BJ (cell line): ENCODE measurements at places on chromosomes 3 and 15.
A peak's percentile ranks its signal among the peaks of the same experiment; 100 is the strongest.

- peak; percentile 35 for DNase-seq
Observed at GRCh38 chr3:31219131-31219843, 313.4 kb upstream of the STT3B start.

DNA sequence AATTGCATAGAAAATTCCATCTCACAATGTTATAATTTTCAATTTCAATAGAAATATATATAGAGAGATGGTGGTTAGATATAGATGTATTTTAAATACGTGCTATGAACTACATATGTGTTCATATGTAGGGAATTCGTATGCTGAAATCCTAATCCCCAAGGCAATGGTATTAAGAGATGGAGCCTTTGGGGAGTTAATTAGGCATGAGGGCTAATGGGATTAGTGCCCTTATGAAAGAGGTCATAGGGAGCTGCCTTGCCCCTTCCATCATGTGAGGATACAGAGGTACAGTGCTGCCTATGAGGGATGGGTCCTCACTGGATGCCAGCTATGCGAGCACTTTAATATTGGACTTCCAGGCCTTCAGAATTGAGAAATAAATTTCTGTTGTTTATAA lies 79.6 kb upstream of the CCDC54 start:
- DNase-seq: no peak

GRCh38 chr3:187252311-187252710 lies 39.2 kb downstream of the MASP1 start:
- no peak for DNase-seq

DNA sequence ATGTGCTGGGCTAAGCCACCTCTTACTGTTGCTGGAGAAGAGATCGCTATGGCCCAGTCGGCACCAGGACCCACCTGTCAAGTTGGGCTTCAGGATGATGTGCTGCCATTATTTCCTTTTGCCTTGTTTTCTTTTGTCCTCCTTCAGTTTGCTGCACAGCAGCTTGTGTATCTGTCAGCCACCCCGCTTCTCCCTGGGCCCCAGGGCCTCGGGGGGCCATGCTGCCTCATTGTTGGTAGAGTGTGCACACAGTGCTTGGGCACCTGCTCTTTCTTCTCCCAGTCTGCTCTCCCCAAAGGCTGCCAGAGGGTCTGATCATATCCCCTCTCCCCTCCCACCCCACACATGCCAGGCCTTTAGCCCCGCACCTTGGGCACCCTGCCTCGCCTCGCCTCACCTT lies 185.5 kb upstream of the ATP10A start:
- no peak for DNase-seq

DNA sequence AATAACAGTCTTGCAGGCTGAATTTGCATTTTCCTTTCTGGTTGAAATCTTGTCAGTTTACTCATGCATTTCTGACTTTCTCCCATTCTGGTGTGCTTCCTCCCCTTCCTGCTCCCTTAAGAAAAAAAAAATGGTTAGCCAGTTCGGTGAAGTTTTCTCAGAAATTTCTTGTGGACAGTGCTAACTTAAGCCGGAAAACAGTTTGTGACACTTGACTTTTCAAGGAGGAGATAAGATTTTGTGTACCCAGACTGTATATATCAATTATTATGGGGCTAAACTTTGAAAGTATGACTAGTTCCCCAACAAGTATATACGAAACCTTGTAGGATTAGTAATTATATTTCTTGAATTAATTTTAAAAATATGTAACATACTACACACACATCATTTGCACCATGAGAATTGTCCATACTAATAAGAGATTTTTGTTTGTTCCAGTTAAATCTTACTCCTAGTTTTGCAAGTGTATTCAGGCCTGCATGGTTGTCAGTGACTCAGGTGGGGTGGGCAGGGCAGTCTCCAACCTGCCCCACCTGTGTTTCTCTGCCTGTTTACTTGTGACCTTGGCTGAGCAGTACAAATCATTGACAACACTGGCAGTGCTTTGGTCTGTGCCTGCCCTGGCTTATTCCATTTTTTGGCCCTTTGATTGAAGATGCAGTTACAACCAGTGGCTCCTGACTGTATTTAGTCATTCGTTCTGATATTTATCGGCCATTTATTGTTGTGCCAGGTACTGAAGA lies 19.1 kb downstream of the UBE2E1 start:
- DNase-seq: no peak

- DNase-seq: no peak
Observed at GRCh38 chr3:40985195-40985594, 214.1 kb upstream of the CTNNB1 start.

DNA sequence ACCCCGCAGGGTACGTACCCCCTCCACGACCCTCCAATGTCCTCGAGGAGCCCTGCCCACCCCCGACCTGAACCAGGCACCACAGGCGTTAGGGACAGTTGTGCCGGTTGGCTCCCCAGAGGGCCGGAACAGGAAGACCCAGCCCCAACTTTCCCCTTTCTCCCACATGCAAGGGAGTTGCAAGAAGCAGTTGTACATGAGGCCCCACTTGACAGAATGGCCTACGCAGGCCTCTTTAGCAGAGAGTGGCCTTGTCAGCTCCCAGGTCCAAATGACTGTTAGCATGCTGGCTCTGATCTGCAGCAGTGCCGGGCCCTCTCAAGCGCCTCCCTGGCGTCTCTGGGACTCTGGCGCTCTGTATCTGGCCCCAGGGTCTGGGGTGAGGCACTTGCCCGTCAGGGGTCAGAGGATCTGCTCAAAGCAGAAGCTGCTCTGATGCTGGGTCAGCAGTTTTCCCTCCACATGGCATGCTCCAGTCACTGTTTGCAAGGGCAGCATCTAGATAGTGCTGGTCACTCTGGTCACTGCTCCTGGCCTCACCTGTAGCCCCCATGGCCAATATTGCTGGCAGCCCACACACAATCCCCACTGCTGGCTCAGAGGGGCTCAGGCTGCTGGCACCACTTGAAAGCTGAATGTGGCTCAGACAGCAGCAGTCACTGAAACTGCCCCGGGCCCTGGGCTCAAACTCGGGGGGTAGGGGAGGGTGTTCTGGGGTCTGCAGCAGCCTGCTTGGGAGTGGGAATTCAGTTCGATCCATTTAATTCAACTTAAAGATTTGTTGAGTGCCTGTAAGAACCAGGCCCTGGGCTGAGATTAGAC lies 254.5 kb downstream of the FAM43A start:
- DNase-seq: no peak

- DNase-seq: no peak
Observed at GRCh38 chr15:77027697-77028450, 32.9 kb downstream of the PSTPIP1 start.

GRCh38 chr3:197501879-197502620 lies 53.7 kb downstream of the BDH1 start:
- no peak for DNase-seq

DNA sequence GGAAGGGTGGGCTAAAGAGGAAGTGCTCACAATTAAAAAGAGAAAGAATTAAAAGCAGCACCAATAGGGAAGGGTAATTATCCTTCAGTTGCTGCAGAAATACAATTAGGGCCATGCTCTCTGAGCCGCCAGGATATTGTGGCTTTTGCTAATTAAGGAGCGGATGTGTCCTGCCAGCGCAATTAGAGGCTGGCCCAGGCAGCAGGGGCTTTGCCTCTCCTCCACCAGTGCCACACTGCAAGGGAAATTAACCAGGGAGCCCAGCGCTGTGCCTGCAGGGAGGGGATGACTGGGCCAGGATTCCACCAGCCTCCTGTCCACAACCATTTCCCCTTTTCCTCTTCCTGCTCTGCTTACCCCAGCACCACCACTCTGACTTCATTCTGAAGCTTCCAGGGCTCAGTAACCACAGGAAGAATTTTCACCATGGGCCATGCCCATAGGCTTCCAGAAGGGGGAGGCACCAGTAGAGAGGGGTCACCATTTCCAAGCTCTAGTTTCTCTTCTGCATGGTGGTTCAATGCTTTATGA lies 10.4 kb upstream of the AEN start:
- no peak for DNase-seq

GRCh38 chr3:30531017-30531570 lies 75.3 kb upstream of the TGFBR2 start:
- no peak for DNase-seq

- DNase-seq: no peak
Observed at GRCh38 chr3:121651684-121652083, 9.0 kb downstream of the HCLS1 start.

- DNase-seq: no peak
Observed at GRCh38 chr3:130558366-130558765, 41.4 kb downstream of the COL6A6 start.

DNA sequence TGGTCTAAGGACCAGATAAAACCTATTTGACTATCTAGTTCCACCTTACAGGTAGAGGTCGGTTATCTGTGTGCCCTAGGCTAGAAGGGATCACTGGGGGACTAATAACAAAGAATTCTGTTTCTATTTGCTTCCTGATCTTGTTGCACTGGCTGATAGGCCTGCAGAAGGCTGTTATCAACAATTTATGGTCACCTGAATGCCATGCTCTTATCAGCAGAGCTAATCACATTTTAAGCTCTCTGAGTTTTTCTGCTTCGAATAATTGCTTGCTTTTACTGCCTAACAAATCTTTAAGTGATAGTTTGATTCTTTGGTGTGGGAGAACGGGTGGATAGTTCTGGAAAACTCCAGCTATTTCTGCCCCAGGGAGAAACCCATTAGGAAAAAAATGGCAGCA lies 263.1 kb downstream of the PDZRN3 start:
- no peak for DNase-seq

- DNase-seq: no peak
Observed at GRCh38 chr3:114234745-114235144, 2.6 kb downstream of the ZNF80 start.

DNA sequence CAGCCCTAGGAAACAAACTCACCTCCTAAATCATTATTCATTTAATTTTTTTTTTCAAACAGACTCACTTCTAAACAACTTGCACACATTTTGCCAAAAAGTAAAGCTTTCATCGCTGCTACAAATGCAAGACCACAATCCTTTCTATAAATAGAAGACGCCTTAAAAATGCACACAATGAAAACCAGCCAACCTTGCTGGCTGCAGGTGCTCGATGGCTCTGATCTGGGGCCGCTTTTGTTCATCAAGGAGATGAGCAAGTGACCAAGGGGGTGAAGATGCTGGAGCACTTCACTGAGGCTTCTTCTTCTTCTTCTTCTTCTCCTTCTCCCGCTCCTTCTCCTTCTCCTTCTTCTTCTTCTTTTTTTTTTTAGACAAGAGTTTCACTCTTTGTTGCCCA lies 12.7 kb upstream of the SLC6A6 start:
- no peak for DNase-seq

DNA sequence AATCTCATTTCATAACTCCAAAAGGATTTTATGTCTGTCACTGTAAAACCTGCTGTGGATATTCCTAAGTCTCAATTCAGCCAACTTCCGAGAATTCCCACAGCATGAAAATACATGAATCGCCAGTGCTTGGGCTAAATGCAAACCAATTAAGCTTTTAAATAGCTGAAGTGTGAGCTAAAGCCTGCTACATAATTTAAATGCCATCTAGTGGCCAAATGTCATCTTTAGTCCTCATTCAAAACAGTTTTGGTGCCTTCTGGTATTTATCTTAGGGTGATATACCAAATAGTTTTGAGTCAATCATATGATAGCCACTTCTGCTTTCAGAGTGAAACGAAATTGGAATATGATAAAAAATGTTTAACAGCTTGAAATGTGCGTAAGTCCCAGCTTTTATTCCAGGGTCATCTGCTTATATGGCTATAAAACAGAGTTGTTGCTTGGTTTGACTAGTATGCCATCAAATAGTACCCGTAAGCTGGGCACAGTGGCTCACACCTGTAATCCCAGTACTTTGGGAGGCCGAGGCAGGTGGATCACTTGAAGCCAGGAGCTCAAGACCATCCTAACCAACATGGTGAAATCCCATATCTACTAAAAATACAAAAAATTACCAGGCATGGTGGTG lies 41.8 kb upstream of the CCNL1 start:
- DNase-seq: no peak

- DNase-seq: no peak
Observed at GRCh38 chr15:96337365-96338023, 7.0 kb downstream of the NR2F2 start.

DNA sequence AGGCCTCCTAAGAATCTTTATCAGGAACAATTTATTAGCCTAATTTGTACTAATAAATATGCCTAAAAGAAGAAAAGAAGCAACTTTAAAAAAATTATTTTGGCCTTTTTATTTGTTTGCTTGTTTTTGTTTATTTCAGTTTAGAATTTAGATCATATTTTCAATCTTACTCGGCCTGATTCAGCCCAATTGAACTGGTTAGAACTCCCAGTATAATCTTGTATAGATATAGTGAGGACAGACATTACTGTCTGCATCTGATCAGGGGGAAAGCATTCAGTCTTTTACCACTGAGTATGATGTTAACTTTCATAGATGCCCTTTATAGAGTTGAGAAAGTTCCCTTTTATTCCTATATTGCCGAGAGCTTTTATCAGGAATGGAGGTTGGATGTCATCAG lies 56.0 kb upstream of the CSTA start:
- no peak for DNase-seq

DNA sequence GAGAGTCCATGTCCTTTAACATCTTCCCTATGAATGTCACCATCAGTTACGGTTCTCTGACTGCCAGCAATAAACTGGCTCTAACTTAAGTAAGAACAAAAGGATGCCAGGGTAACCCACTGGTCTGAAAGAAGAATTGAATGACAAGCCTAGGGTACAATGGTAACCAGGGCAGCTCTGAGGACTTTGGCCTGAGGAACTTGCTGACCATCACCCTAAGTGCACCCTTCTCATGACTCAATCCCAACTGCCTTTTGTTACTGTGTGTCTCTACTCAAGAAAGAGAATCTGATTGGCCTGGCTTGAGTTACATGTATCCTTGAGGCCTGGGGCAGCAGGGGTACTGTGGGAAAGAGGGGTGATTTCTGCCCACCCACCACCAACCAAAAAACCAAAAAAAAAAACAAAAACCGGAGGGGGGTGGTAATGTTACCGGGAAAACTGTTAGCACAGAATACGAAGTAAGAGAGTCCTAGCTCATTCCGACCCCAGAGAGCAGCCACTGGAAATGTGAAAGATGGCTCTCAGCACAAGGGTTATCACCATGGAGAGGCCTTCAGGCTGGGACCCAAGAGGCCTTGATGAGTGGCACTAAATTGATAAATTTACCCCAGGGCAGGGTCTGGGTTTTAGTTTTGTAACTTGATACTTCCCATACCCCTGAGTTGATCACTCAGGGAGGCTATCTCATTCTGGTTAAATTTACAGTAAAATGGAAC lies 9.3 kb upstream of the SLC28A1 start:
- DNase-seq: no peak

DNA sequence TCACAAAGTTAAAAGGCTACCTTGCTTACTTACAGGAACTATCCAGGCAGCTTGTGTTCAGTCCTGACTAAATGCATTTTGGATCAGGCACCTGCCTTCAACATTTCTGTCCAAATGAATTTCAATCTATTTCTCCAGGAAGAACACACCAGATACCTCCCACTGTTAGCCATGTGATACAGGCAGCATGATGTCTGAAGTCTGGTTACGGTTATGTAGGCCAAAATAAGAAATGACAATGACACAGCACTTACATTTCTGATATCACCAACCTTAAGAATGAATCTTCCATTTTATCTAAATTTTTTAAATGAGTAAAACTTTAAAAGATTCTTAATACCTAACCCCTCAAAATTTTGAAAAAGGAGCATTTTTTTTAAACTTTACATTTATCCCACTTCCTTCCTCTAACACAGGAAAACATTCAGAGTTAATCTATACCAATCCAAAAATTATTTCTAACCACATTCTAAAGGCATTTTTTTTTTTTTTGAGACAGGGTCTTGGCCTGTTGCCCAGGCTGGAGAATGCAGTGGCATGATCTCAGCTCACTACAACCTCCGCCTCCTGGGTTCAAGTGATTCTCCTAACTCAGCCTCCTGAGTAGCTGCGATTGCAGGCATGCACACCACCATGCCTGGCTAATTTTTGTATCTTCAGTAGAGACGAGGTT lies at the start of gene MAP4:
Gene MAP4, minus strand, starts transcription at position 116 of the 673 bp plus-strand sequence. CDS start 17,556 bp downstream, outside the sequence.
- DNase-seq: no peak
